ENCODE measurements at places on chromosomes 12 and 14.

DNA sequence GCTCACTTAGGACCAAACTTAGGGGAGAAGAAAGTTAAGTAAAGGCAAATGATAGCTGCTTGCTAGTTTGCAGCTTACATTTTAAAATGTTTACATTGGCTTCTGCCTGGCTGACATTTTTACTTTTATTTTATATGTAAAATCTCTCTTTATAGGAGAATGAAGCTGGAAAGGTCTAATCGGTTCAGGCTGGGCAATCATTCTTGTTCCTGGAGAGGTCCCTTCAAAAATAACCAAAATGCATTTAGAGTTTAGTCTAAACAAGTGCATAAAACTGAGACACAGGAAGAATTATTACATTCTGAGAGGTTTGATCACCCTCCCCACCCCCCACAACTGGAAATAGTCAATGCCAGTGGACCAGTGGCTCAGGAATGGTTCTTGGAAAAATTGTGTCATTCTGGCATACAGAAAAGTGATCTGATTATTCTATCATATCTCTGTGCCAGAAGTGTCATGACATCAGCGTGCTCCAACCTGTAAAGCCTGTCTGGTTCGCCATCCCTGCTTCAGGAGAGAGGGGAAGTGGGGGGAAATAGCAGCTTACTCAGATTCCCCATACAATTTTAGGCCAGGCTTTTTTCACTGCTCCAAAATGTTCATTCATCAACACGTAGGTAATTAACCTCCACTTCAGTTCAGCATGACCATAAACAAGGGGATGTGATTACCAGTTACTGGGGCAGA is 4.2 kb downstream of the PRICKLE1 start:
- DNase-seq, result no peak

GRCh38 chr14:24925771-24926374 is 124.1 kb downstream of the STXBP6 start:
- DNase-seq, result no peak

DNA sequence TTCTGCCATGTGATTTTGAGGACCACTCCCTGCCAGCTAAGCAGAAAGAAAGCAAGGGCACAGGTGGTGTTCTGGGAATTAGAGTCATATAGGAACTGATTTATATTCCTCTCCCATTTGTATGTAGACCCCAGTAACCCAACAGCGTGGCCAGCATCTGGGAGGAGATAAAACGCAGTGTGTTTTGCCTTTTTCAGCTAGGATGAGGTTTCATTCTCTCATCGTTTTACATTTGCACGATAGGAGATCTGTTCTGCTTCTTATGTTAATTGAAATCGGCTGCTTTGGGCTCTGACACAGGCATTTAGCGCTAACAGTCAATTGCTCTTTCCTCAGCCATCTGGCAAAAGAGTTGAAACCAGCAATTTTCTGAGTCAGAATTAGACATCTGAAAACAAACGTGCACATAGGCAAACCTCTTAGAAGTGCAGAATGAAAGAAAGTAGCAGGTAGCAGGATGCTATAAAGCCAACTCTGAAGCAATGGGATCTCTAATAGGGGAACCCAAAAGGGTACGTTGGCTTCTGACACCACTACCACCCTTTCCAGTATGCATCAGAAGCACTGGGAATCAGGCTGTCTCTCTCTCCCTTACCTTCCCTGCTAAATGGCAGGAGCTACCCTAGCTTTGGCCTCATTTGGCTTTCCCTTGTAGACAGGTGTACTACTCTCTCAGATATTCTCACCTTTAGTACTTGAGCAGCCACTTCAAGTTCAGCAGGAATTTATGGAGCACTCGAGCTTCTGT is 219.1 kb downstream of the PHLDA1 start:
- no peak for DNase-seq

DNA sequence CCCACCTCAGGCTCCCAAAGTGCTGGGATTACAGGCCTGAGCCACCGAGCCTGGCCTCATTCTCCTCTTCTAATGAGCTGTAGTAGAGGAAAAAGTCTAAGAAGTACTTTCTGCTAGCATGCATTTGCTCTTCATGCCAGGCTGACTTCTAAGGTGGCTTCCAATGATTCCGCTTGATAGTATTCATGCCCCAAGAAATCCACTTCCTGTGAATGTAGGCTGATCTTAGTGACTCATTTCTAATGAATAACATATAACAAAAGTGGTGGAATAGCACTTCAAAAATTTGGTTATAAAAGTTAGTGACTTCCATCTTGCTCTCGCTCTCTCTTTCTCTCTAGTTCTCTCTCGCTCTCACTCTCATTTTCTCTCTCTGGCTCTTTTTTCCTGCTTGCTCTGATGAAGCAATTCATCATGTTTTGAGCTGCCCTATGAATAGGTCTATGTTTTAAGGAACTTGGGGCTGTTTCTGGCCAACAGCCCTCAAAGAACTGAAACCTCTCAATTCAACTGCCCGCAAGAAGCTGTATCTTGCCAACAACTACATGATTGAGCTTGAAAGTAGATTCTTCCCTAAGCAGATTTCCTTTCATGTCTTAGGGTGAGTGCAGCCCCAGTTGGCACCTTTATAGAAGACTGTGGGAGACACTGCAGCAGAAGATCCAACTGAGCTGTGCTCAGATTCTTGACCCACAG is 282.9 kb downstream of the RMST start:
- DNase-seq, result no peak

DNA sequence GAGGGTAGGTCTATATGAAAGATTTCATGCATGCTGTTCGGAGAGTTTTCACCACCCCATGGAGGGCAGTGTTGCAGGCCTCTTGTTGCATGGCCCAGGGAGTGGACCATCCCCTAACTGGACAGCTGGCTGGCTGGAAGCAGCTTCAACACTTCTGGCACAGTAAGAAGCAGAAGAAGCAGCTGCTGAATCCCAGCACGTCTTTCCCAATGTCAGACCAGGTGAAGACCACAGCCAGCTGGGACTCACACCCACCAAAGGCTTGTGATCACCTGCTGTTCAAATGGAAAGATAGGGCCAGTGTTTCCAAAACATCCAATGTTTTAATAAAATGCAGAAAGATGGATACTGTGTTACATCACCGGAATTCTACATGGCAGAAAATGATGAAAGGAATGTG is 1423.6 kb downstream of the AACS start:
- DNase-seq, result no peak

GRCh38 chr12:26938701-26939062 is 412 bp downstream of the FGFR1OP2 start:
- no peak for DNase-seq

DNA sequence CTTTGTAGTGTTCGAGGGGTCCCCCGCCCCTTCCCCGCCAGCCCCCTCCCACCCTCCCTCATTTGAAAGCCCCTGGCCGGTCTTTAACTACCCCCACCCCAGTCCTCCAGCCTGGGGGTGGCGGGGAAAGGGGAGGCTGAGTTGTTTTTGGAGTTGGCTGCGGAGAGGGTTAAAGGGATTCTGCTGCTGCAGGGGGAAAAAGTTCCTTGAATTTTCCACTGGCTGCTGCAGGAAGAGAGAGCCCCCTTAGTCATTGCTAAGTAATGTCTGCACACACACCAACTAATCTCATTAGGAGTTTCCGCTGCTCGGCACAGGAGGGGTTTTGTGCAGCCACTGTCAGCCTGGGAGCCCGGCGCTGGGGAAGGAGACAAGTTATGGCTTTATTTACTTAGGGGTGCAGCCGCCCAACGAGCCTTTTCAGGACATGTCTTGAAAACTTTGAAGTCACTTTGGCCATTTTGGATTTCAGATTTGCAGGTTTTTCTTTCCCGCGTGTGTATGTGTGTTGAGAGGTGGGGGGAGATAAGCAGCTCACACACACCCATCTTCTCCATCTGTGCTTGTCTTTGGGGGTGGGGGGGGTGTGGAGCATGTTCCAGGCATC is 1.8 kb downstream of the ELK3 start:
- DNase-seq, result no peak

- DNase-seq, result no peak
These were observed 220.7 kb upstream of the EGLN3 start for GRCh38 chr14:34171431-34172172.

DNA sequence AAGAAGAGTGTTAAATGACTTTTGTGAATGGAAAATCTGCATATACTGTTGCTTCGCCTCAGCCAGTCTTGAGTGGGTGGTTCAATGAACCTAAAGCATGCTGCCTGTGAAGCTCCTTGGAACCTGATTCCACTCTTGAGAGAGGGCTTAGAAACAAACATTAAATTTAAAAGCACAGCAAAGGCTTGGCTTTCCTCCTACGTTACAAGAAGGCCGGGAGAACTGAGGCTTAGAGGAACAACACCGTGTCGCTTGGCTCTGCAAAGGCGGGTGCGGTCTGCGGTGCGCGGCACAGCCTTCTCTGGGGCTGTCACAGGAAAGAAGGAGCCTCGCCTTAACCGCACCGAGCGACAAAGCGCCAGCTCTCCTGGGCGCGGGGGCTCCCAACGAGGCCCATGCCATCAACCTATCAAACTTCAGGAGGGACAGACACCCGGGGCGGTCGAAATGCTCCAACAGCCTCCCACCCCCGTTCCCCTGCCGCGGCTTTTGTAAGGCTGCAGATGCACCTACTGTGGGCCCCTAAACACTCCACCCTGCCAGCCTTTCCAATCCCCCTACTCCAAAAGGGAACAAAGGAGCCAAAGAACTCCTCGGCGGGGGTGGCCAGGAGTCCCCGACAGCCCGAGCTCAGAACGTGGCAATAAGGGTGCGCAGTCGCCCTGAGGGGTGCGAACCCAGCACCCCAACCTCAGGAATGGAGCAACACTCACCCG is 729 bp downstream of the OSBPL8 start:
- DNase-seq, result no peak

GRCh38 chr14:105014032-105014431 is 6.9 kb downstream of the CDCA4 start:
- no peak for DNase-seq

DNA sequence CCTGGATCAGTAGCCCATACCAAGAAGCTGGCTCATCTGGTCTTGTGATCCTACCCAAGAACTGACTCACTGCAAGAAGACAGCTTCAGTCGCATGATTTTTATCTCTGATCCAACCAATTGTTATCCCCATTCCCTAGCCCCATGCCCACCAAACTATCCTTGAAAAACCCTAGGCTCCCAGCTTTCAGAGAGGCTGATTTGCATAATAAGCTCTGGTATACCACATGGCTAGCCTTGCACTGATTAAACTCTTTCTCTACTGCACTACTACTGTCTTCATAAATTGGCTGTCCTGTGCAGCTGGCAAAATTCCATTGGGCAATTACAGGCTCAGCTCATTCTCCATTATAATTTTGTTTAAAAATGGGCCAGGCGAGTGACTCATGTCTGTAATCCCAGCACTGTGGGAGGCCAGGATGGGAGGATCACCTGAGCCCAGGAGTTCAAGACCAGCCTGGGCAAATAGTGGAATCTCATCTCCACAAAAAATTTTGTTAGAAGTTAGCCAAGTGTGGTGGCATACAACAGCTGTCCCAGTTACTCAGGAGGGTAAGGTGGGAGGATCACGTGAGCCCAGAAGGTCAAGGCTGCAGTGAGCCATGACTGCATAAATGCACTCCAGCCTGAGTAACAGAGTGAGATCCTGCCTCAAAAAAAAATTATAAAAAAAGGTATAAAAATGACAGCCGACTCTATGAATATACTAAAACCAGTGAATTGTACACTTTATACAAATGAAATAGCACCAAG is 76.7 kb upstream of the EIF5 start:
- DNase-seq, result no peak

- no peak for DNase-seq
These were observed 42.1 kb downstream of the IGF1 start for GRCh38 chr12:102438047-102438826.

GRCh38 chr14:62796431-62796830 is 248.8 kb downstream of the KCNH5 start:
- DNase-seq, result no peak

DNA sequence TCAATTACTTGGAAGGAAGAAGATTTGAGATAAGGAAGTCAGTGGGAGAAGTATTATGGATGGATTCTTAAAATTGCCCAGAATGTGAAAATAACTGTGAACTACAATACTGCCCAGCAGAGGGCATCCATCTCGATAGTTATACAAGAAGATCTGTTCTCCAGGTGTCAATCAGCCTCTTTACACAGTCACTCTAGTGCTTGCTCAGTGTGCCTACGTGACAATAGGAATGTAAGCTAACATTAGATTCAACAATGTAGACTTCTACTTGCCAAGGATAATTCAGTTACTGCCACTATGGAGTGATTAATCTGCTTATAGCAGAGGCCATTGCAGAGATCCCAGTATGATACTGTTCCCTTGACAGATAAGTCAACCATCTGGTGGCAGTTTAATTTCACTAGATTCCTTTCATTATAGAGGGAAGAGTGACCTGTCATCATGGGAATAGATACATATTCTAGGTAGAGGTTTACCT is 10.6 kb upstream of the MAP4K5 start:
- peak; percentile 25 for DNase-seq

DNA sequence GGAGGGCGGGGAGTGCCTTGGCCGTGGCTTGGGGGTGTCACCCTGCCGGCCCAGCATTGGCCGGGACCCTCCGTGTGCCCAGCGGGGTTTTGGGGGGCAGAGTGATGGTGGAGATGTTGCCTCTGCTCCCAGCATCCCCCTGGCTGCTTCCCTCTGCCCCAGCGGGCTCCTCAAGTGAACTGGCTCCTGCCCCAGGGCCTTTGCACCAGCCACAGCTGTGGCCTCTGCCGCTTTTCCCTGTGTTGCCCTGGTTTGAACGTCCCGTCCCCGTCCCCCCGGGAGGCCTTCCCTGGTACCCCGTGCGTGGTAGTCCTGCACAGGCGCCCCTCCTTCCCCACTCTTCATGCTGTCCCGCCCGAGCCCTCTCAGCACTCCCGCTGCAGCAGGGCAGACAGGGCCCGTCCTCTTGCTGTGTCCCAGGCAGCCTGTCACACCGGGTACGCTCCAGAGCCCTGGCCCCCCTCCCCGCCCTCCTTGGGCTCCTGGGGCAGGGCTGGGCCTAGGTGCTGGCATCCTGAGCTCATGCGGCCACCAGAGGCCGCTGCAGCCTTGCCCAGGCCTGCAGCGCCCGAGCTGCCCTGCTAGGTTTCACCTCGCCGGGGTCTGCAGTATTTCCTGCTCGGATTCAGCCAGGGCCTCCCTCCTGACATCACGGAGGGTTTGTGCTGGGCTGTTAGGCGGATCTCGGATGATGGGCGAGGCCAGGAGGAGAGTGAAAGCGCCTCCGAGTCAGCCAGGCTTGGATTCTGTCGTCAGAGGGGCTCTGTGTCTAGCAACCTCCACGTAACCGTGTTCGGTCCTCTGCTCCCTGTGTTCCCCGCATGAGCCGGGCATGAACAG is 9.5 kb downstream of the NOC4L start:
- DNase-seq, result peak; percentile 79

GRCh38 chr12:21607701-21608100 is 3.1 kb upstream of the GYS2 start:
- no peak for DNase-seq

- DNase-seq, result no peak
These were observed 224.3 kb downstream of the SLC41A2 start for GRCh38 chr12:104733717-104734175.

- peak; percentile 77 for DNase-seq
These were observed 69.8 kb downstream of the NCOR2 start for GRCh38 chr12:124497658-124498057.

DNA sequence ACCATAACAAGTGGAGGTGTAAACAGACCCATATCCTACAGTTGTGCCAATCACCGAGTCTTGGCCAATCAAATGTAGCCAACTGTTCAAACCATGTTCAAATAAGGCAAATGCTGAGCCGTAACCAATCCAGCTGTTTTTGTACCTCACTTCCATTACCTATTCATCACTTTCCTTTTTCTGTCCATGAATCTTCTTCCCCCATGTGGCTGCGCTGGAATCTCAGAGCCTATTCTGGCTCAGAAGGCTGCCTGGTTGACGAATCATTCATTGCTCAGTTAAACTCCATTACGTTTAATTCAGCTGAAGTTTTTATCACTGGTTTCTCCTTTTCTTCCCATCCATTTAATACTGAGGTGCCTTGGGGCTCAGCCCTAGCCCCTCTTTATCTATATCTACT is 71.1 kb downstream of the TBC1D30 start:
- DNase-seq, result no peak

GRCh38 chr14:94372021-94372605 is 16.3 kb downstream of the SERPINA1 start:
- DNase-seq, result no peak

Data from frontal cortex (tissue), 4 donors.